NCI-H2107 (cell line): ENCODE measurements at places on chromosomes 4 and X.

GRCh38 chrX:132634521-132634920 is 145.7 kb upstream of the MBNL3 start:
- DNase-seq, result no peak

- no peak for DNase-seq
Measured at GRCh38 chr4:133839326-133839725, 362.3 kb downstream of the PABPC4L start.

DNA sequence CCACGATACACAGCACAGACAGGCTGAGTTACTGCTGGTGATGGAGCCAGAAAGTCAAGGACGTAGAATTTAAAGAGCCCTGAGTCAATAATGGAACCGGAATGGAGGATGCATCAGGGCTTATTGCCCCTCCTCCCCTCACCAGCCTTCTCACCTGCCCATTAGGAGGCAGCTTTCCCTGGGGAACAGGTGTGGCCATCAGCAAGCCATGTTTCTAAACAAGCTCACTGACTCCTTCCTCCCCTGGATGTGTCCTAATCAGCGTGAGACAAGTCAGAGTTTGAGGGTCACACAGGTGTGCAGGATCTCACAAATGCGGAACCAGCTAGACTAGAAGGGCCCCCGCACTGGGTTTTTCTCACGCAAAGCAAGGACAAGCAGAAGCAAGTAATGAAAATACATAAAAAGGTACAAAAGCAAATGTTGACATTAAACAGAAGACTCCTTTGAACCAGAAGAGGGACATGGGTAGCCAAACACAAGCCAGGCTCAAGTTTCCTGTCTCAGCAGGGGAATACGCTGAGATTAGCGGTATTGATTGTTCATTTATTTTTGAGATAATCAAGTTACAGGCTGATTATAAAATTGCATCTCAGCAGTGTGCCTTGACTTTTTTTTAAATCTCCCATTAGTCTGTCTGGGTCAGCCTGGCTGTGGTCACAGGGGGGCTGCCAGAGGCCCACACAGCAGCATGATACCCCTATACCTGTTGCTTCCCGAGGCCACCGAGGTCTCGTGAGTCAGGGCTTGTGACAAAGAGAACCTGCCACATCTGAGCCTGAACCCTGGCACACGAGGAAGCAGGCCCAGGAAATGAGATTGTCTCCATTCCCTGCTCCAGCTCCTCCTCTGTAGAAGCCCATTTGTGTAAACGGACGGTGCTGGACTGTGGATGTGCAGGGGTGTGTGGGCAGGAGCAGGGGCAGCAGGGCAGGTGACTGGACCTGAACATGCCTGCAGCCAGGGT is 37.4 kb downstream of the CCKAR start:
- DNase-seq, result peak; percentile 29

GRCh38 chrX:44619039-44619438 is 76.4 kb upstream of the FUNDC1 start:
- DNase-seq, result no peak

DNA sequence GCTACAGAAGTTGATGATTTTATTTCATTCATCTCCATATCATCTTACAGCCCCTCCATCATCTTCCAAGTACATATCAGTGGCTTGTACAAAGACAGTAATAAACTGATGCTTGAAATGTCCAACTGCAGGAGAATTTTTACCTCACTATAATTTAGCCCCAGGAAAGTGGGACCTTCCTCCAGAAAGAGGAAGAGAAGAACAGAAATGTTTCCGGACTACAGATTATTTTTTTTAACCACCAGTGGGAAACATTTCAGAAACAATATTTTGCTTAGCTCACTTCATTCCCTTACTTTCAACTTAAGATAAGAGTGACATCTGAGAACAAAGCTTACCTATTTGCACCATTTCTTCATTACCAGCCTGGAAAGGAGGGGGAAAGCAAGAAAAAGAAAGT is 2.0 kb downstream of the ADAMTS3 start:
- no peak for DNase-seq

DNA sequence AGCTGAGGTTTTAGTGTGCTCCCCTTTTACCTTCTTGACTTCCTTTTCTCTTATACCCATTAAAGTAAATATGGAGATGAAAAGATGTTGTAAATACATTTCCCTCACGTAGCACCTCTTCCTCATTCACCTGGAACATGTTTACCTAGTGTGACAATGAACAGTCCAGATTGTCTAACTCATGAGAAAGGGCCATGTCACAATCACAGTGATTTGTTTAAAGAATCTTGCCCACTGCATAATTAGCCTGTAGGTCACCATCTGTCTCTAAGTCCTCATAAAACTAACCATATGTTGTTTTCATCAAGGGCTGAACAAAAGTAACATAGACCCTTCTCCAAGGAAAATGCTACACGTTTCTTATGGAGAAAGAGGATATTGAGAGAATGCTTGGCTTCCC is 85.7 kb downstream of the TSPAN5 start:
- no peak for DNase-seq
